Activated CD4-positive, alpha-beta T cell treated with anti-CD3 and anti-CD28 coated beads, Interleukin-2, amount 50 U/mL, for 24 hours (primary cell): ENCODE measurements at places on chromosomes 4 and X.
A peak's percentile ranks its signal among the peaks of the same experiment; 100 is the strongest.

GRCh38 chr4:187019896-187020295, 296.2 kb upstream of the FAT1 start:
- no peak for DNase-seq

- peak; percentile 75 for DNase-seq
Observed at GRCh38 chr4:153488006-153488891, 22.1 kb downstream of the TMEM131L start.

GRCh38 chr4:87575408-87575807, 32.9 kb upstream of the DSPP start:
- no peak for DNase-seq

GRCh38 chr4:31974490-31975002, 1254.4 kb downstream of the PCDH7 start:
- no peak for DNase-seq

- no peak for DNase-seq
Observed at GRCh38 chr4:57193209-57193810, 83.1 kb upstream of the IGFBP7 start.

DNA sequence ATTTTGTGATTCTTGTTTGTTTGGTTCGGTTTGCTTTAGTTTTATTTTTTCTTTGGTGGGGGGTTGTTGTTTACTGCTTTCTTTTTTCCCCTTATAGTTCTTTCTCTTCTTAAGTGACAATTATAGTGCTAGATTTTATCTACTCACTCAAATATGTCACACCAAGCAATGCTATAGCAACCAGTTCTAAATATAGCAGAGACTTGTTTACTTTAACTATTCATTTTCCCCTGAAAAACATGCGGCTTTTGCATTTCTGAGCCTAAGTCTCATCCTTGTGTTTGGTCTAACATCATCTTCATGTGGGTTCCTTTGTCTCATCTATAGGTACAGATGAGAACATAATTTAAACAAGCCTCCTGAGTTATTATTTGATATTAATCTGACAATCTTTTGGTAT, 676.6 kb downstream of the FAT4 start:
- no peak for DNase-seq

GRCh38 chr4:78660559-78660958, 109.0 kb downstream of the ANXA3 start:
- DNase-seq: no peak

DNA sequence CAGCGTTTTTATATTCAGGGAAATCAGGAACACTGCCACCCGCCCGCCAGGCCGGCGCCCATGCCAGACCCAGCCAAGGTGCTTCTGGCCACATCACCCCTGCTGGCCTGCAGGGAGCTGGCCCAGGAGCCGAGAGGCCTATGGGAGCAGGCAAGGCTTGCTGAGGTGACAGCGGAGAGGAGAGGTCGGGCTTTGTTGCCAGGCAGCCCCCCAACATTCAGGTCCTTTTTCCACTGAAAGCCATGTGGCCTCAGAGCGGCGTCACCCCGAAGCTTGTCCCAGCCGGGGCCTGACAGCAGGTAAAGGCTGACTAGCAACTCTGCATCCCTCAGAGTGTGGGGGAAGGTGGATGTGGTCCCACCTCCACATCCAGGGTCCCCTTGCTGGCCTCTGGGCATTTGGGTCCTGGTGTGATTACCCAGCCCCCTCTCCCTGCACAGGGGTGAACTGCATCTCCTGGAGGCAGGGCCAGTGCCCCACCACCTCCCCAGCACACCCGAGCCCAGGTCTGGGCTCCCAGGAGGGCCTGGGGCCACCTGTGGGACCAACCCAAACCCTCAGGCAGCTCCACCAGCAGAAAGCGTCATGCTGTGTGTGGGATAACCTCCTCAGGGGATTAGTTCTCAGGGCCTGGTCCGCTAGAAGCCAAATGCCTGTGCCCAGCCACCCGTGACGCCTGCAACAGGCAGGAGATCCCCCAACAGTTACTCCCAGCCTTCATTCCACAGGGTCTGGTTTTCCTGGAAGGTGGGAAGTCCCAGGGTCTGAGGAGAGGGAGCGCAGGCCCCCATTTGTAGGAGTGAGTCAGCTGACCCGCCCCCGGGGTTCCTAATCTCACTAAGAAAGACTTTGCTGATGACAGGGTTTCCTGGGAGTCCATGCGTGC, at the start of gene PDE6B:
Gene PDE6B, plus strand, starts transcription at position 869 of the 886 bp plus-strand sequence. CDS start 54 bp downstream, outside the sequence.
- no peak for DNase-seq

DNA sequence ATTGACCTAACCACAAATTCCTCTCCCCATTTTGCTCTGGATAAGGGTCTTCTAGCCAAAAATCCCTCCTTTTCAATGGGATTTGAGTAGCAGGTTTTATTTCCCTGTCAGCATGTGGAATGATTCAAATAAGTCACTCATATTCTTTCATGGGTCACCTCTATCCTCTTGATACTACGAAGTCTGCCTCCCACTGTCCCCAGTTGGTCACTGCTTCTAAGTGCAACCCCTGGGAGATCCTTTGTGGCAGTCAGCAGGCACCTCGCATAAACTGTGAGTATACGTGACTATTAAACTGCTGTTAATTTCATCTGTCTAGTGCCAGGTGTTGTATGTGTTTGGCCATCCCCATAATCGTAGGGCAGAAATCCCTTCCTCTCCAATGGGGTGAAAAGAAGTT, 1667.9 kb upstream of the PCDH7 start:
- no peak for DNase-seq

GRCh38 chr4:6088950-6089349, 70.7 kb upstream of the C4orf50 start:
- no peak for DNase-seq

- DNase-seq: no peak
Observed at GRCh38 chr4:159052315-159052714, 50.6 kb upstream of the RAPGEF2 start.

- DNase-seq: no peak
Observed at GRCh38 chr4:119080721-119081541, 54.7 kb upstream of the MYOZ2 start.

- DNase-seq: no peak
Observed at GRCh38 chrX:106649523-106650428, 38.0 kb downstream of the RADX start.

DNA sequence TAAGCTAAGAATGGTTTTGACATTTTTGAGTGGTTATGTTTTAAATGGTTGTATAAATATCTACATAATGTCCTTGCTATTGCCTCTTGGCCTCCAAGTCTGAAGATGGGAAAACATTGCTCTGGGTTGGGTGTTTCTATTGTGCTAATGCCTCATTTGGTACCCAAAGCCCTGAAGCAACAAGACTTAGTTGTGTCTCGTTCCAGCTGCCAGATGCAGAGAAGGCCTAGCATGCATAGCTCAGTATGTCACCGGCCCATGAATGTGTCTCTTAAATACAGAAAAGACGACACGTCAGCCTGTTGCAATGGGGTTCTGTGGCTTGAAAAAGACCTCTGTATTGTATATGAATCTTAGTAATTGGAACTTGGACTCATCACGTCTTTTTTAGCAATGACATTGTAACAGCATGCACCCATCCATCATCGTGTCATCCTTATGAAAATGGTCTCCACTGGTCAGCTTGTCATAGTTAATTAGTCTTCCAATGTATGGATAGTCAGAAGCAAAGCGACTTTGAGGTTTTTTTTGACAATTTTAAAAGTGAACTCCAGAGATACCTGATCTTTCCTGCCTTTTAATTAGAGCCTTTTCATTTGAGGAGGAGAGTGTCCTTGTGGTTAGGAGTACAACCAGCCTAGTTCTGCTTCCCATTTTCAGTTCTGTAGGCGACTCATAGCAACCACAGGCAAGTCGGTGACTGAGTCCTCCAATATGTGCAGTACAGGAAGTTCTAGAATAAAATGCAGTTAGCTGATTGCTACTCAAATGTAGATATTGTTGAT, 126.4 kb upstream of the GATB start:
- no peak for DNase-seq

DNA sequence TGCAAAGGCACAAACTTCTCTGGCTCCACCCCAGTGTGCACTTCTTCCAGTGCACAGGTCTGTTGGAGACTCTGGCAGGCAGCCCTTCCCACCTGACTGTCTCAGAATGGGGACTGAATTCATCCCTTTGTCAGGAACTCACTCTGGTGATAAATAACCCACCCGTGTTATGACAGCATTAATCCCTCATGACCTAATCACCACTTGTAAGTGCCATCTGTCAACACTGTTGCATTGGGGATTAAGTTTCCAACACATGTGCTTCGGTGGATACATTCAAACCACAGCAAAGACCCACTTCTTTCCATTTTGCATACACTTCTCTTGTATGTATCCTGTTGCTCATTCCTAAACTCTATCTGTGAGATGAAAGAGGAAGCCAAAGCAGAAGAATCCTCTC, 1002.9 kb upstream of the IGFBP7 start:
- no peak for DNase-seq

- DNase-seq: no peak
Observed at GRCh38 chr4:162116095-162116779, 47.6 kb downstream of the FSTL5 start.

GRCh38 chr4:186712690-186713089, 11.0 kb downstream of the FAT1 start:
- no peak for DNase-seq

- no peak for DNase-seq
Observed at GRCh38 chr4:145755802-145756201, 75.9 kb downstream of the C4orf51 start.

DNA sequence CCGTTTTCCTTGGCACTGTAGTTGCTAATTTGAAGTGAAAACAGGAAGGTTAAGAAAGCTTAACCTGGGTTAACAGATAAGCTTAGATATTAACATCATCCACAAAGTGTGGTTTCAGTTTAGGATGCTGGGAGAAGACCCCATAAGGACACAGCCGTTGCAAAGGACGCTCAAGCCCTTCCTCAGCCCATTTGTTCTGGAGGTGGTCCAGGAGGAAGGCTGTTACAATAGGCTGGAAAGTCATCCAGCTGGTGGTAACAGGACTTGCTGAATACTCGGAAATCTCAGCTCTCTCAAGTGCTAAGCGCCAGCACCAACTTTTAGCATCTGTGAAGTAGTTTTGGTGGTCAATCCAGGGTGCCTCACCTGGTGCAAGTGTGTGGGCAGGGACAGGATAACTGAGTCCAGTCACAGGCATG, 14.2 kb downstream of the CHST7 start:
- DNase-seq: no peak

GRCh38 chr4:182242787-182243186, 415 bp upstream of the TENM3 start:
- no peak for DNase-seq

GRCh38 chr4:8534611-8535010, 45.6 kb upstream of the GPR78 start:
- DNase-seq: no peak

DNA sequence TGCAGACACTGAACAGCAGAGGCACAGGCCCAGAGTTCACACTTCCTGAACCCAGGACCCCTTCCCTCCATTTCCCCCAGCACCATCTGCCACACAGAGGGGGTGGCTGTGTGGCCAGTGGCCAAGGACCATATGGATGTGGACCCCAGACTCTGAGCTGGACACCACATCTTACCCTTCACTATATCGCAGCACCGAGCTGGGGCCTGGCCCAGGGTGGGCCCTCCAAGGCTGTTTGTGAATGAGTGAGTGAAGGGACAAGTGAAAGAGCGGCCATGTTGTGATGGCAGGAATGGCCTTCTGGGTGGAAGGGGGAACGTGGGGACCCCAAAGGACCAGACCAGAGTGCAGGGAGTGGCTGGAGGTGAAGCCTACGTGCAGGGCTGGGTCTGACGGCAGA, 248.6 kb downstream of the AFAP1 start:
- DNase-seq: no peak

- DNase-seq: no peak
Observed at GRCh38 chrX:81263059-81263458, 61.2 kb downstream of the SH3BGRL start.

DNA sequence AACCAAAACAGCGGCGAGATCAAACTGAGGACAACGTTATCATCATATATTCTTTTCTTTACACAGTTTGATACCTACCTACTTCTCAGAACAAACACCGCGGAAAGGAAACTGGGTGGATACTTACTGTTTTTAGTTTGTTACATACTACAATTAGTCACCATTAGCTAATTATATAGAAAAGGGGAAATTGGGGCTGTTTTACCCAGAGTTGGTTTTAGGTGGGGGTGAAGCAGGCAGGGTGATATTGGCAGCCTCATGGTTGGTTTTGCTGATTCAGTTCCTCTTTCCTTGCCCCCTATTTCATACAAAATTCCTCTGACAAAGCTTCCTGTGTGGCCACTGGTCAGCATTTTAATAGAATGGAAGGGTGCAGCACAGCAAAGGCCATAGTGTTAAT, 77.8 kb downstream of the SORBS2 start:
- DNase-seq: no peak

- no peak for DNase-seq
Observed at GRCh38 chrX:41909068-41909467, 14.3 kb downstream of the CASK start.

- no peak for DNase-seq
Observed at GRCh38 chr4:78797777-78798284, 21.7 kb downstream of the BMP2K start.

GRCh38 chr4:162557516-162558106, 393.8 kb upstream of the FSTL5 start:
- no peak for DNase-seq

- DNase-seq: no peak
Observed at GRCh38 chrX:24774650-24775049, 80.9 kb downstream of the POLA1 start.

GRCh38 chrX:66918511-66918910, 279.6 kb upstream of the EDA2R start:
- no peak for DNase-seq

DNA sequence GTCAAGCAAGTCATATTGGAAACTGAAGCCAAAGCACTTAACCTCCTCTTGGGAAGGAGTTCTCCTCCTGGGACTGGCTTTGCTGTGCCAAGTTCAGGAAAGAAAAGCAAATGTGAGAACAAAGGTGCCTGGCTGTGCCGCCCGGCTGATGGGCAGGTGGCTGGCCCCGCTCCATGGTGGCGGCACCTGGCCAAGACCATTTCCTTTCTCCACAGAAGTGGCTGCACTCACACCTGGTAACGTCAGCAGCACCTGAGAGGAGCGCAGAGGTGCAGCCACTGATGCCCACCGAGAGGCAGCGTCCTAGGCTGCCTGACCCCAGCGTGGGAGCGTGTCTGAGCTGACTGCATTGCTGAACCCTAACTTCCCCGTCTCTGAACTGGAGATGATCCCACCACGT, 54.3 kb downstream of the DCTD start:
- no peak for DNase-seq

GRCh38 chr4:111595456-111595855, 549.8 kb upstream of the FAM241A start:
- no peak for DNase-seq

DNA sequence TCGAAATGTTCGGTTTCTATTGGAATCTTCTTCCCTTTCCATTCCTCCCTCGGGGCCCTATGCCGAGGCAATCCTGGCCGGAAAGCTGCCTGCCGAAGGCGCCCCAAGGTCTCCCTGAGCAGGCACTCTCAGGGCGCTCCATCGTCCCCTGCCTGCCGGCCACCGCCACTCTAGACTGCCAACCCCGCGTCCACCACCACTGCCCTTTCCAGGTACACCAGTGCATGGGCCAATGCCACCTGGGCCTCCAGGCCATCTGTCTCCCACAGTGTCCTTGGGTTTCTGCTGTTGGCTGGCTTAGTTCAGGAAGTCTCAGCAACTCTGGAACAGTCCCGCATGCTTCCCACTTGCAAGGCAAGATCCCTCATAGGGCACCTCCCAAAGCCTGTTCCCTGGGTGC, 14.6 kb downstream of the CTAG1A start:
- no peak for DNase-seq
